ENCODE measurements at places on chromosomes 2 and 18. TPM values are rescaled to one million over a fixed set of nuclear protein-coding genes. Genes with fewer than 3 reads are reported as not detected.

Gene NAT8
- 0.68 TPM for total RNA-seq

Gene LHCGR
- total RNA-seq: 0.78 TPM

Gene SYT4
- 175 TPM for total RNA-seq

Gene ANKRD36C
- 14.7 TPM for total RNA-seq

Gene DNAJC27
- total RNA-seq: 5.2 TPM

DNA sequence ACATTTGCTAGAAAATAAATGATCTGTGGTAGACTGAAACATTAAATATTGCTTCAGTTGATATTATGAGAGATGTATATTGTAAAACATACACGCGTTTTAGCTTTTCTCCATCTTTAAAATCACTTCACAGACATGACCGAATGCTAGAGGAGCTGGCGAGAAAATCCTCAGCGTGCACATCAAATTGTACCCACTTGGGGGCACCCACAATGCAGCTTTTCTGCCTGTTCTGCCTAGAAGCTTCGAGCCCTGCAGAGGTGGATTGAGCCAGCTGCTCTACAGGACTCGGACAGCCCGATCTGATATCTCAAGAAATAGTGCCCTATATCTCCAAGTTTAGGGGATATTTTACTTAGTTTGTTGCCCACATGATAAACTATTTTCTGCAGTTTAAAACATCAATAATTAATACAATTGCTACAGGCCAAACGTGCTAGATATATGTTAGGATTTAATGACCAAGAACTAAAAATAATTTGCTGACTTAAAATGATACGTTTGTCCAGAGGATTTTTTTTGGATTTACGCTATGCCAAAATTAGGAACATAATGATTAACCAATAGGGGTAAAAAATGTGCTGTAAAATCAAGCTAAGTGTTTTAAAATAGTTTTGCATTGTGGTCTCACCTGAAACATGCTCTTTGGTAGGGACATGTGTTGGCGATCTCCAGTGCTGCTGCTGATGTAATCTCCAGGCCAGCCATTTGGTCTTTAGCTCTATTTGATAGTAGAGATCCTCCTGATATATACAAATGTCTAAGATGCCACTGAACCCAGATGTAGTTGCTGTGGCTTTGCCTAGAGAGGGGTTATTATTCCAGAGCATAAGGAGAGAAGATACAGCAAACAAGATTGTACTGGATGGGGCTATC, 22.3 kb upstream of the ATP5MC3 start:
- ATAC-seq: peak; percentile 84

- no peak for ATAC-seq
Observed at GRCh38 chr2:8134473-8134932, 547.4 kb upstream of the ID2 start.

DNA sequence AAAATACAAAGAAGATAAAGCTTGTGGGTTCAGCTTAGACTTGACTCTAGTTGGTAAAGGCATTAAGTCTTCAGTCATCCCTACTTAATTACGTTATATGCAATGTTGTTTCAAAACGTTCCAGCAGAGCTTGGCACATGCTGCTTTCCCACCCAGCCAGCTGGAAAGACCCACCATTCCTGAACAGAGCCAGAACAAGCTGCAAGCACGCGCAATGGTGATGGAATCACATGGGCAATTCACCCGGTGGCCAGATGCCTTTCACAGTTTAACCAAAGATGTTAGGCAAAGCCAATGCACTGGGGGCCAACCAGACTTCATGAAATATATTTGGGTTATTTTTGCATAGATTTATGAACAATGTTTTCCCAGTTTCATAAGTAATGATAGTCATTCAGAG, 123.4 kb upstream of the CDH20 start:
- ATAC-seq: no peak
